ENCODE measurements at places on chromosomes 4 and X. TPM values are rescaled to one million over a fixed set of nuclear protein-coding genes. Genes with fewer than 3 reads are reported as not detected.

GRCh38 chr4:184238072-184238745 lies 20.5 kb upstream of the ENPP6 start:
- no peak for DNase-seq

DNA sequence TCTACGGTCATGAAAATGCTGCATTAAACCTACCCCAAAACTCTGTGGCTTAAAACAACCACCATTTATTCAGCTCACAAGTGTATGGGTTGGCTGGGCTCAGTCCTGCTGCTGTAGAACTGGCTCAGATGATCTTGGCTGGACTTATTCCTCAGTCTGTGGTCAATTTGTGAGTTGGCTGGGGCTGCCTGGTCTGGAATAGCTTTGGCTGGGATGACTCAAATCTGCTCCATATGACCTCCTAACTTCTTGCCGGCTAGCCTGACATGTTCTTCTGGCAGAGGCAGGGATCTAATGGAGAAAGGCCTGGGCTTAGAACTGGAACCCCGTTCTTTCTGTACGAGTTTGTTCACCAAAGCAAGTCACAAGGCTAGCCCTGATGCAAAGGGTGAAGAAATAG lies 71.7 kb downstream of the CFAP299 start:
- DNase-seq, result no peak

RAB40A gene
- total RNA-seq, result 1.3 TPM

GRCh38 chrX:144219035-144219434 lies 335.2 kb downstream of the UBE2NL start:
- DNase-seq, result no peak

GRCh38 chrX:8783097-8783713 lies 18.0 kb downstream of the FAM9A start:
- no peak for DNase-seq

MAGEA1 gene
- total RNA-seq, result not detected

DNA sequence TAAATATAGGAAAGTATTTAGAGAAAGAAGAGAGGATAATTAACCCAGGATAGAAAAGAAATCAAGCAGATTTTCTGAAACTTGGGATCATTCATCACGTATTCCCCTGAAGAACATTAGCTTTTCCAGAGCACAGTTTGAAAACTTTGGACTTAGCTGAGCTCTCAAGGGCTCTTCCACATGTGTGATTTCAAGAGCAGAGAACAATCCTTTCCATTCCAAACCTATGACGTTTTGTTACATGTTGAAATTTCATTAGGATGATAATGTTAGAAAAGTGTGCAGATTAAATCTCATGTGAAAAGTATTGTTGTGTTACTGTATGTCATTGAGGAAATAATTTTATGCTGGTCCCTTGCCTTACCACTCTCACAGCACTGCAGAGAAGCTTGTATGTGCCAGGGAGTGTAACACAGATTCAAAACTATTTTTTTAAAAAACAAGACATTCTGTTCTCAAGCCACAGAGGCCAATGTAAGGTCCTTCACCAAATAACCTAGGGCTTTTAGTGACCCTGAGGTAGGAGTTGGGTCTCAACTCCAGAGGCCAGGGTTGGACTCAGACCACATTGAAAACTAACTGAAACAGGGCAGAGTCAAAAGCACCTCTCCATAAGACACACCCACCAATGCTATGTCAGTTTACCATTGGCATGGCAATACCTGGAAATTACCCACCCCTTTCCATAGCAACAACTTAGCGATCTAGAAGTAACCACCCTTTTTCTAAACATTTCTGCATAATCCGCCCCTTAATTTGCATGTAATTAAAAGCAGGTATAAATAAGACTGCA lies 141.3 kb downstream of the ANXA5 start:
- DNase-seq, result no peak

DNA sequence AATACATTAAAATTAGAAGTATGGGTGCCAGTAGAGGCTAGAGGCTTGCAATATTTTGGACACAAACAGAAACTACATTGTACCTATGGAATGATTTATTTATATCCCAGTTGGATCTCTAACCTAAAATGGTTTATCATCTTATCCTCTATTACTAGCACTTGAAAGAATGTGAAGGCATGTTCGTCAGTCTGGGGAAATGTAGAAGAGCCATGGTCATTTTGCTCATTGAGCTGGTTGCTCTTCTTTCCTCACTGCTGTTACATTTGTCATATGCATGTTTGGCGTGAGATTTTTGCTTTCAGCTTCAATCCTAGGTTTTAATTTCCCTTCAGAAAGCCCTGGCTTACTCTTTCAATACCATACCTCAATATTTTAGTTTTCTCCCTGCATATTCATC lies 82.4 kb upstream of the MYOZ2 start:
- no peak for DNase-seq

- DNase-seq, result no peak
Measured at GRCh38 chrX:139211568-139212182, 318.9 kb upstream of the F9 start.

GRCh38 chr4:145842224-145842887 lies 96.3 kb downstream of the ZNF827 start:
- no peak for DNase-seq

DNA sequence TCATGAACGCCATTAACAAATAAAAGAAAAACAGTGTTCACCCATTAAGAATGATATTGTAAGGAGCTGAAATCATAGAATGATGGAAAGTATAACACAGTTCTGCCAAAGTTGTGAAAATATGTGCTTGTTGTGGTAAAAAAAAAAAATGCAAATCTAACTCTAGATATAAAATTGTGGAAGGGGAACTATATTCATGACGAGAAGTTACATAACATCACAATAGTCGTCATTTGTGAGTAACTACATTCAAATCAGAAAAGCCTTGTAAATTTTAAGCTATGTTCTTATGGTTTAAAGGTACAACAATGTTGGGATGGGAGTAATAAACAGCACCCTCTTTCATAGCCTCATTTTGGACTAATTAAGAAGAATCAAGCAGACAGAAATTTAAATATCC lies 57.6 kb upstream of the PRDM8 start:
- DNase-seq, result no peak

Data from omental fat pad (tissue), 4 donors.